ENCODE measurements at places on chromosomes 1 and 21.

GRCh38 chr1:9133870-9134585 lies 5.1 kb upstream of the GPR157 start:
- no peak for DNase-seq

DNA sequence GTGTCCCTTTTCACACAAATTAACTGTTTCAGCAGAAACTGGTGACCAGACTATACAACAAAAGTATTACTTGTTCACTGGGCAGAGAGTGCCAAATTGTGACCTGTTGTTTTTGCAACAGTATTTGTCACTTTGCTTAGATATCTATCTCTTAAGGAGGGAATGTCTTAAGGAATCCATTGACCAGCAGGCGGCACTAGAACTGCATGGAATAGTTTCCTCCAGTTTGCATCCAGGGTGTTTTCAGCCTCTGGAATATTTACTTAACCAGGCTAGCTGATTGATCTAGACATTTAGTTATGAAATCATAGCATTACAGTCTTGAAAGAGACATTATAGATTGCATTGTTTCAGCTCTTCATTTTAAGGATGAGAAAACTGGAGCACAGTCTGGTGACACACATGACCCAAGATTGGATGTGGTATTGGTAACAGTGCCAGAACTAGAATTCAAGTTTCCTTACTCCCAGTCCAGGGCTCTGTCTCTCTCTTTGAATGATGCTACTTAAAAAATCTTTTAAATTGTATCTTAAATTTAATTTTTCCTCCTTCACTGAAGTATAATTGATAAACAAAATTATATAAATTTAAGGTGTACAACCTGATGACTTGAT lies 16.9 kb downstream of the RPTN start:
- no peak for DNase-seq

- no peak for DNase-seq
Measured at GRCh38 chr1:46157916-46158311, 17.0 kb upstream of the TSPAN1 start.

- no peak for DNase-seq
Measured at GRCh38 chr21:39788383-39788782, 43.4 kb downstream of the IGSF5 start.

GRCh38 chr1:153261281-153262069 lies 2.0 kb downstream of the LORICRIN start:
- no peak for DNase-seq

- no peak for DNase-seq
Measured at GRCh38 chr1:19909392-19909791, 14.0 kb downstream of the PLA2G2E start.

DNA sequence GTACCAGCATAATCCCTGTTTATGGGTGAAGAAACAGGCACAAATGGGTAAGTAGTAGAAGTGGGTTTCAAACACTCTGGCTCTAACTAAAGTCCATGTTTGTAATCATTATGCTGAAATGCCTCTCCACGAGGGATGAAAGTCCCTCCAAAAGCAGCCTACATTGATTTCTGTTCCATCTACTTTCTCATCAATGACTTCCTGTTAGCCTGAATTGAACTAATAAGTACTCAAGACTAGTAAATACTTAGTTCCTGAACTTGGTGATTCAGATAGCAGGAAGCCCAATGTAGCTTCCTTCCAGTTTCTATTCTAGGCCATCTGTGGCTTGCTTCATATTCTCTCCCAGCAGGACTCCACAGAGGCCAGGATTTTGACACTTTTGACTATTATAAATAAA lies 11.3 kb upstream of the BACH1 start:
- DNase-seq = no peak

- DNase-seq = no peak
Measured at GRCh38 chr1:202266061-202266765, 72.6 kb downstream of the LGR6 start.

DNA sequence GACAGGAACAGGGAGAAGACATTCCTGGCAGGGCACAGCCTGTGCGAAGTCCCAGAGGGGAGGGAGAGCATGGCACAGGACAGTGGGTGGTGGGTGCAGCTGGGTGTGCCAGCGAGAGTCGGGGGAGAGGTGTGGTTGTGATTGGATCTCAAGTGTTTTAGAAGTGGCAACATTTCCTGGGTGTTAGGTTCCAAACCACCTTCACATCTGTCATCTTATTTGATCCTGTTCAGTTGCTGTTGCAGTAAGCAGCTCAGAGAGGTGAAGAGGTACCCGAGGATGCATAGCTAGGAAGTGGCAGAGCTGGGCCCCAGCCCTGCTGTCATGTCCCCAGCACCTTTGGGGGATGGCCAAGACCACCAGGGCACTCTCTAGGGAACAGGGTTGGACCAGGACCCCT lies 22.0 kb upstream of the DISP3 start:
- no peak for DNase-seq

GRCh38 chr1:220344745-220345144 lies 72.5 kb upstream of the RAB3GAP2 start:
- no peak for DNase-seq

DNA sequence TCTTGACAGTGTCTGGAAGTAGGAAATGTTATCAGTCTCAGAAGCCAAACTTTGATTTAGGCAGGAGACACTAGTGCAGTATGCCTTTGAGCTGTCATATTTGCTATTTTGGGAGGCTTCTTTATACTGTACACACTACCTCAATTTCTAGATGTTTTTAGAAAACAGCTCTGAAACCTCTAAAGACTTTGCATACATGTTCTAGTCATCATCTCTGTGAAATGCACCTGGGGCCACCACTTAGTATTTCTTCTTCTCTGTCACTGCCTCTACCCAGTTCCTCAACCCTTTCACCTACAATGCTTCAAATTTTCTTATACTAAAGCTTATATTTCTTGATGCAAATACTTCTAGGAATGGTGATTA lies 29.1 kb upstream of the PLA2G4A start:
- DNase-seq = no peak

GRCh38 chr21:35206141-35207125 lies 157.3 kb upstream of the RUNX1 start:
- DNase-seq = no peak

- DNase-seq = no peak
Measured at GRCh38 chr1:219121679-219122078, 52.0 kb upstream of the LYPLAL1 start.

DNA sequence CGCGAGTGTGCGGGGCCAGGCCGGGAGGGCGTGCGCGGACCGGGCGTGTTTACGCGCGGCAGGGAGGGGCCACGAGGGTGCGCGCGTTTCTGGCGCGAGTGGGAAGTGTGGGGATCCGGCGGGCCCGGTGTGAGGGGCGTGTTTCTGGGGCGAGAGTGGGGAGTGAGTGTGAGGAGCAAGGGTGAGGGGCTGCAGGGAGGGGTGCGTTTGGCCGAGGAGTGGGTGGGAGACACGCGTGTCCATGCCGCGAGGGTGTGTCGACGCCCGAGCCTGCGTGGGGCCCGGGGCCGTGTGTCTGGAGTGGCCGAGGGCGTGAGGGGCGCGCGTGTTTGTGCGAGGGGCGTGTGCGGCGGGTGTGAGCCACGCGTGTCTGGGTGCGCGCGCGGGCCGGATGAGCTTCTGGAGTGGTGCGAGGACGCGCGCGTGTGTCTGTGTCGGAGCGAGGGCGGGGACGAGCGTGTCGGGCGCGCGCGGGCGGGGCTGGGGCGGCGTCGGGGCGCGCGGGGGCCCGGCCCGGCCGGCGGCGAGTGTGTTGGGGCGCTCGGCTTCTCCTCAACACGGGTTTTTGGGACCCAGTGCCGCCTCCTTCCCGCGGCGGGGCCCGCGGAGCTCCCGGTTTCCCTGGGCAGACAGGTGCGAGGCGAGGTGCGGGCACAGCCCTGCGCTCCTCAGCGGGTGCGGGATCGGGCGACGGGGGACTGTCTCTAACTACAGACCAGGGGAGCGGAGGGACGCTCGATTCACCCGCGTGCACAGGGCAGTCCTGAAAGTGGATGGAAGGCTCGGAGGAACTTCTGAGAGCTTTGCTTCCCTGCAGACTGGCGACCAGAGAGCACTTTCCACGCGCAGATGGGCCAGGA lies 65.8 kb upstream of the VAMP3 start:
- no peak for DNase-seq

DNA sequence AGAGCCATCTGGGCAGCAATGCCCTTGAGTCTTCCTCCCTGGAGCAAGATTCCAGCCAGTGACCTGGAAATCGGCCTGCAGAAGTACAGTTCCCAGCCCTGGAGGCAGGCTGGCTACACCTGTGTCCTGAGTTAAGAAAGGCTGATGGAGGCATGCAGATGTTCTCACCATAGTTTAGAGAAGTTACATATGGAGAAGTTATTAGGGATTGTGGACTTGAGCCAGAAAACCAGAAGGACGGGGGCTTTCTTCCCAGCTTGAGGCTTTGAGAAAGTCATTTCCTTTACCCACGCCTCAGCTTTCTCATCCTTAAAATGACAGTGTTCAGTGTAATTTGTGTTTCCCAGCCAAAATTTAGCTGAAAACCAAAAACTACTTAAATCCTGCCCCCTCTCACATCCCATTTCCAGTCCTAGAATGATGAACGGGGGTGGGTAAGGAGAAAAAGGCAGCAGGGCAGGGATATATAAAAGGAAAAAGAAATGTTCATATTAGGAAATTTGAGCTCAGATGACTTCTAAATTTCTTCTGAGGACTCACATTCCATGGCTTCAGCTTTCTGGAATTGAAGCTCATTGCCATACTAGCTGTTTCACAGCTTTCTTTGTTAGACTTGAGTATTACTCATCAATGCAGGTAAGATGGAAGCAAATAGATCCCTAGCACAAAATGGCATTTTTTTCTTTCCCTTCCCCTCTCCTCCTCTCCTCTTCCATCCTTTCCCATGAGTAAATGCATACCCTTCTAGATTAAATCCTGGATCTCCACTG lies 14.4 kb upstream of the C8B start:
- DNase-seq = no peak

DNA sequence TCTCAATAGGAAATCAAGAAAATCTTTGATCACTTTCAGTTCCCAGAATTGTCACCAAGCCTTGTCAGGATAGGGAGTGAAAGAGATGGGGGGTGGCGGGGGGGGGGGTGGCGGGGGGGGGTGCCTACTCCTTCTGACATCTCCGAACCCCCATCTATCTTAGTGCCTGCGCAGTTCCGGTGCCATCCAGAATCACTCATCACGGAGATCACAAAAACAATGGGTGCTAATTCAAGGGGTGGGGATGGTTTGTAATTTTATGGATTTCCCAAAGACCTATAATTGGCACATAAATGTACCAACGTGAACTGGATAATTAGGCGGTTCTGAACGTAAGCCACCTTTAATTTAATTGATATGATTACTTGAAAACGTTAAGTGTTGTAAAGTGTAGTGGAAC lies 2.1 kb downstream of the DAB1 start:
- DNase-seq = no peak

- no peak for DNase-seq
Measured at GRCh38 chr1:159012495-159012894, 2.8 kb downstream of the IFI16 start.

DNA sequence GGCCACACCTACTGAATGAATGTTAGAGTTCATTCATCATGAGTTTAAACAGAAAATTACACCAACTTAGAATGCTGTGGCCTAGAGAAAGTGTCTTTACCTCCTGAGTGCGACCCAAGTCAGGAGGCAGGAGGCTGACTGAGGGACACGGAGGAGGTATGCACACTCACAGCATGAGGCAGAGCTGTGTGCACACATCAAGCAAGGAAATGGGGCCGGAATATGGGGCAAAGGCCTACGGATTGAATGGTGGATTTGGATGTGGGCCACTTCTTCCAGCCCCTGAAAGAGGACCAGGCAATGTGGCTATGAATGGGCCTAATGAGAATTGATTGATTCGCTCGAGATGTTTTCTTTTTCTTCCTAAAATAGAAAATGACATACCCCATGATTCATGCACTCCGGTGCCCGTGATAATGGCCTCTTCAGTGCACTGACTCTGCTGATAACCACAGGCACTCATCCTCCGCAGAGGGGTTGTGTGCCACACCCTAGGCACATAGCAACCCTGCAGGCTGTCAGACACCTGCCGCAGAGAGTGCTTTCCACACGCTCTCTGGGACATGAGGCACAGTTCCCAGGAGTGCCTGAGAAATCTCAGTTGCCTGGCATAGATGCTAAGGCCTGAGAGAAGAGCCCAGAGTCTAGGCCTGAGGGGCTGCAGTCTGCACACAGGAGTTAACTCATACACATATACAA lies 155.5 kb downstream of the GLUL start:
- no peak for DNase-seq

DNA sequence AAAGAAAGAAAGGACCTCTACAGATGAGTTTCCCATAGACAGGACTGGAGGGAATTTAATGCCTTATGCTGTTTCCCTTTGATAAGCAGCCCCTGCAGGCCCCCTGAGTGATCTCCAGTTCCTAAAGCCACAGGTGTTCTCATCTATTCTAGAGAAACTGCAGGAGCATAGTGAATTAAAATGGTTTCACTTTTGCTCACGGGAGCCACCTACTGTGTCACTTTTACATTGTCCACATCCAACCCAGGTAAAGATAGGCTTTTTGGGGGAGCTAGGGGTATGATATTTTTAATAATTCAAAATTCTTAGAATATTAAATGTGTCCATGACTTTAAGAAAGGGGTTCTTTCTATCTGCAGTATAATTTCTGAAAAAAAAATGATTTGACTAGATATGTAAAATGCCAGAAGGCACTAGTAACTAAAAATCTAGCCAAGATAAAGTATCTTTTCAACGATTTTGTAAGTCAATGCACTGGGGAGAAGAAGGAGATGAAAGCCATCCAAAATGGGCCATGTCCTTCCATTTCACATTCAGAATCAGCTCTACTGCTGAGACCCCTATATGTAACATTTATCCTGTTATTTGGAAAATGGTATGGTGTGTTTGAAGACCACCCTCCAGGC lies 267.3 kb upstream of the DUSP10 start:
- DNase-seq = no peak

DNA sequence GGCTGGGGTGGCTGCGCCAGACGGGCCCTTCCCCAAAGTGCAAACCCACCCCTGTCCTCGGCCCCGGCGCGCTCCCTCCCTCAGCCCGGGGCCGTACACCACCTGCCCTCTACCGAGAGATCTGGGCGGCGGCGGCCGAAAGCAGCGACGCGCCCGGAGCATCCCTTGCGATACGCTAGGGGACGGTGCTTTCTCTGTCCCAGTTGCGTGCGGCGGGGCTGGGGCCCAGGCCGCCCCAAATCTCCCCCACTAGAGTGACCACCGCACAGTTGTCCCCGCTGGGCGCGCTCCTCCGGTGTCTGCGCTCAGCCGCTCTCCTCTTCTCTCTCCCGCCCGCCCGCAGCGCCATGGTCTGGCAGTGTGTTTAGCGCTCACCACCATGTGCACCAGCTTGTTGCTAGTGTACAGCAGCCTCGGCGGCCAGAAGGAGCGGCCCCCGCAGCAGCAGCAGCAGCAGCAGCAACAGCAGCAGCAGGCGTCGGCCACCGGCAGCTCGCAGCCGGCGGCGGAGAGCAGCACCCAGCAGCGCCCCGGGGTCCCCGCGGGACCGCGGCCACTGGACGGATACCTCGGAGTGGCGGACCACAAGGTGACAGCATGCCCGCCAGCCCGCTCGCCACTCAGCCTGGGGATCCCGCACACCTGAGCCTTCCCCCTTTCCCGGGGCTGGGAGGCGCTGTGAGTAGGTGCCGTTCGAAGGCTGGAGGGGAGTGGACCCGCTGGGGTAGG lies 1.0 kb downstream of the ST6GALNAC5 start:
- DNase-seq = no peak

- no peak for DNase-seq
Measured at GRCh38 chr1:155974208-155975115, 3.9 kb downstream of the ARHGEF2 start.
